ENCODE measurements at places on chromosomes 12 and 14.

DNA sequence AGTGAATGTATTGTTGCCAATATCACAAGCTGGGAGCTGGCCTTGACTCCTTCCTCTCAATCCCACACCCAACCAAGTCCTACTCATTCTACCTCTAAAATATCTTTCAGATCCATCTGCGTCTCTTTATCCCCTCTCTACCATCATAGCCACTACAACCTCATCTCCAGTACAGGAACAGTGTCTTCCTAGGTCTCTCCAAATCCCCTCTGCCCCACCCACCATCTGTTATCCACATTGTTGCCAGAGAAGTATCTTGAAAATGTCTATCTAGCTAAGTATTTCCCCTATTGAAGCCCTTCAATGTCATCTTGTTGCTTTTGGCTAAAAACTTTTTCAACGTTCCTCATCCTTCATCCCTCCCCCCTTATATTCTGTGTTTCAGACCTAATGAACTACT, 244.7 kb downstream of the C12orf75 start:
- DNase-seq: no peak

DNA sequence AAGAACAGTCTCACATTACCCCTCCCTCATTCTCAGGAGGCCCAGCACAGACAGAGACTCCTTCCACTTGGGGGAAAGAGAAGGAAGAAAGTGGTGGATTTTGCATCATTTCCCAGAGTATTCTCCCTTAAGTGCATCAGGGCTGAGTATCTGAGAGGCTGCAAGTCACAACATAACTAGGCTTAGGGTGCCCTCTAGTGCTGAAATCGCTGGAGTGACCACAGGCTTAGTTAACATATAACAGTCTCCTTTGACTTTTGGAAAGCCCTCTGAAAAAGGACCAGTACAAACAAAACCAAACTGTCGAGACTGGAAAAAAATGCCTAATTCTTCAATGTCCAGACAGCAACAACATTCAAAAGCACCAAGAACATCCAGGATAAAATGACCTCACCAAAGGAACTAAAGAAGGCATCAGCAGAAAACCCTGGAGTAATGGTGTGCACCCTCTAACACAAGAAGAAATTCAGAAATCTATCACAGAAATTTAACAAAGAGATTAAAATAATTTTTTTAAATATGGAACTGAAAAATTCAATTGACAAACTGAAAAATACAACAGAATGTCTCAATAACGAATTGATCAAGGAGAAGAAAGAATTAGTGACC, 412.3 kb downstream of the RPS29 start:
- DNase-seq: peak; percentile 37

DNA sequence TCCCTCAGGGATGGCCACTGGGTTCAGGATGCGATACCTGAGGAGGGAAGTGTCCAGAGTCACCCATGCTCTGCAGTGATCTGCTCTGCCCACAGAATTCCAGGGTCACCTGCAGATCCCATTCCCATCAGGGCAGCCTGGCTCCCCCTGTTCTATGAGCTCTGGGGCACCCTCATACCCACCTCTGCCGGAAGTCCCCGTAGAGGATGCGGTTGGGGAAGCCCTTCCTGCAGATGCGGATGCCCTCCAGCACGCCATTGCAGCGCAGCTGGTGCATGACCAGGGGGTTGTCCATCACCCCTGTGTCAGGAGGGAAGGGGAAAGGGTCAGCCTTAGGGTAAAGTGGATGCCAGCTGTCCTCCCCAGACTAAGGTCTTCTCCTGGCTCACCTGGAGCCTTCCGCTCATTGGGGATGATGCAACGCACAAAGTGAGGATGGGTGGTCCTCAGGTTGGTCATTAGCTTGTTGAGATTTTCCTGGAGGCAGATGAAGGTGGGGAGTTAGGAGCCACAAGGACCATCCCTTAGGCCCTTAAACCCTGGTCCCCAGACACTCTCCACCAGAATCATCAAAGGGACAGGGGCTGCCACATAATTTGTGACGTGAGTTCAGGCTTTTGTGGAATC, 11.2 kb downstream of the MYH6 start:
- no peak for DNase-seq

DNA sequence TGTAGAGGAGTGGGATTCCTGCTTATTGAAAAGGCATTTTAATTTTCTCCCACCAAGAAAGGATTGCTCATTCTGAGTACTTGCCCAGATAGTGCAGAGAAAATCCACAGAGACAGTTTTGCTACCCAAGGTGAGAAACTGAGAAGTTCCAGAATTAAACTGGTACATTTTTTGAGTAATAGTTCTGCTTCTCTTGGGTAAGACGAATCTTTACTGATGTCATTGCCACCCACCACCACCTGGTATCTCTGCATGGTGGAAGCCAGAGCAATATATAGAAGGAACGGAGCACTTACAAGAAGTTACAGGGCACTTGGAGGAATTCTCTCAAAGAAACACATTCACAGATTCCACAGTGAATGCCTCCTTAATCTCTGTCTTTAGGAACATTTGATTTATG, 20.7 kb upstream of the FRMD6 start:
- DNase-seq: no peak

- no peak for DNase-seq
Measured at GRCh38 chr12:12705838-12706520, 10.0 kb upstream of the GPR19 start.

DNA sequence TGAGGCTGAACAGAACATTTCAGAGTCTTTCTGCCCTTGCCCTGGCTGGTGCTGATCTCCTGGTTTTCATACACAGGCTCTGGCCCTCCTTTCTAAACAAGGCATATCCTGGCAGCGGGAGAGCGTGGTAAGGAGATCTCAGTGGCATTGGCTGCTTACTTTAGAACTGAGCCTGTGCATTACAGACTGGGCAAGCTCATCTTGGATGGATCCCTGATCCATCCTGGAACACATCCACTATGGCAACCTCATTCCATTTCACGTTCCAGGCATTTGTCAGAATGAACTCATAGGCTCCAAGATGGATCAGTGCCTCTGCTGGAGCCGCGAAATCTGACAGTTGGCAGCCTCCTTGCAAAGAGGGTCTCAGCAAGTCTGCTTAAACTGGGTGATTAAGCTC, 224.5 kb upstream of the PELI2 start:
- no peak for DNase-seq

- no peak for DNase-seq
Measured at GRCh38 chr12:103909811-103910210, 20.4 kb upstream of the HSP90B1 start.

DNA sequence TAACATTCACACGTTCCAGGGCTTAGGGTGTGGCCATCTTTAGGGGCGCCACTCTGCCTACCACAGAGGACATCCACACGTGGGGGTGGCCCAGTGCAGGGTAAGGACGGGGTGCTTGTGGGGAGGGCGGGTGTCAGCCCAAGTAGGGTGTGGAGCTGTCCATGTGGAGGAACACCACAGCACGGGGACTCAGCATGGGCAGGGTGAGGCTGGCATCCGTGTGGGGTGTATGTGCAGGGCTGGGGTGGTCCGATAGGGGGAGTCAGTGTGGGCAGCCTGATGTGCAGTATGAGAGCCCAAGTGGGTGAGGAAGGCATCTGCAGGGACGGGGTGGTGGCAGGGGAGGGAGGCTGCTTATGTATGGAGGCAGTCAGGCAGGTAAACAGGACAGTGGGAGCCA, 17.7 kb downstream of the PSMC1 start:
- DNase-seq: no peak

DNA sequence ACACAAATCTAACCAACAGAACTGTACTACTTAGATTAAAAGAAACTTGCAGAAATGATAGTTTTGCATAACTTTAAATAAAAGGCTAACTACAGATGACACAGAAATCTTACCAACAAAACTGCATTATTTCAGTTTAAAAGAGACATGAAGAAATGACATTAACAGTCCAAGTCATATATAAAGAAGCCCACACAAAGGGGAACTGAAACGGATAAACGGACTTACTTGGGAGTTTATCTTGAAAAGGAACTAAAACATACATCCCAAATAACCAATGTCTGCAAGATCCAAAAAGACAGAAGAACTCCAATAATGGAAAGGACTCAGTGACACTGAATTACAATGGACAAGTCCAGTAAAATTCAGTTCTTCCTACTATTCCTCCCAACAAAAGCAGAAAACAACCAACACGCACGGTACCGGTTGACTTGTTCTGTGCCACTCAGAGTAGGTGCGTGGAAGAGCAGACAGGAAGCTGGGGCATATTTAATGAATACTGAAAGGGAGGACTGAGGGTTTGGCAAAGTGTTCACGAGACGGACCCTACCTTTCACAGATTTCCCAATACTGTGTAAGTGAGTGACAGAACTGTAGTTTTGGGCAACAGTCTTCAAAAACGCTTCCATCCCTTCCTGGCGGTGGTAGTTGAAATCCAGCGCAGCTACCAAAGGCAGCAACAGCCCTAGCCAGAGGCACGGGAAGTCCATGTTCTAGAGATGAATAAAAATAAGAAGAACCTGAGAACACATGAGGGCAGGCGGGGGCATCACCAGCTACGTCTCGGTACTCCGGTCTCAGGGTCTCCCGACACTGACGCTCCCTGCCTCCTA, 627 bp downstream of the CPM start:
- no peak for DNase-seq

Measured in non-pigmented ciliary epithelial cell (primary cell).